CD4-positive, alpha-beta T cell treated with Interleukin-4 for 4 hours (primary cell): ENCODE measurements at places on chromosomes 1 and 21.

DNA sequence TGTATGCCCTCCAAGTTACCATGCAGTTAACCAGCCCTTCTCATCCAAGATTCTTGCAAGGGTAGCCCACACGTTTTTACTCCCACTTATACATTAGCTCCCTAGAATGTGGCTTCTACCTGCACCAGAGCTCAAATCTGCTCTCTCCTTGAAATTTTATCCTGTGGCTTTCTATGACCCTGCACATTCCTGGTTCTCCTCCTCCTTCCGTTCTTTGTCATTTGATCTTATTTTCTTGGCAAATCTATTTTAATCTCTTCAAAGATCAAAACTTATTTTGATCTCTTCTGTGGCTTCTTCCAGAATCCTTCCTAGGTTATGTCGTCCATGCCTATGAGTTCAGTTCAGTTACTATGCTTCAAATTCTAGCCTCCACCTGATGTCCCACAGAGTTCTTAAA, 115.6 kb upstream of the GUCA2B start:
- DNase-seq = no peak

- no peak for DNase-seq
These were observed 103.5 kb upstream of the TMPRSS2 start for GRCh38 chr21:41611441-41611840.

DNA sequence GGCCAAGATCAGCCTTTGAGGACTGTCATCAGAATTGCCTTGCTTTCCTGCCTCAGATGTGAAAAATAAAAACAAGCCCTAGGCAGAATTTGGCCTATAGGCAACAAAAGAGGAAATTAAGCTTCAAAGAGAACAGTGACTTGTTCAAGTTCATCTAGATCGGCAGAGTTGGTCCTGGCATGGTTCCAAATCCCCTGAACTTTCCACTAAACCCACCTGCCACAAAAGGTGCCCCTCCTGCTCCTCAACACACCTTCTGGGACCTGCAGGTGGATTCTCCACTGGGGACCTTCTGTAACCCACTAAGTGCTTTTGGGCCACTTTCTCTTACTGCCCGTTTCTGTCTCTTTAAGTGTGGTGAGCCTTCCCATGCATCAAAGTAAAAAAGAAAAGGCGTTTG, 42.5 kb upstream of the LRRN2 start:
- no peak for DNase-seq

GRCh38 chr1:157004806-157005205, 40.7 kb downstream of the ARHGEF11 start:
- no peak for DNase-seq

DNA sequence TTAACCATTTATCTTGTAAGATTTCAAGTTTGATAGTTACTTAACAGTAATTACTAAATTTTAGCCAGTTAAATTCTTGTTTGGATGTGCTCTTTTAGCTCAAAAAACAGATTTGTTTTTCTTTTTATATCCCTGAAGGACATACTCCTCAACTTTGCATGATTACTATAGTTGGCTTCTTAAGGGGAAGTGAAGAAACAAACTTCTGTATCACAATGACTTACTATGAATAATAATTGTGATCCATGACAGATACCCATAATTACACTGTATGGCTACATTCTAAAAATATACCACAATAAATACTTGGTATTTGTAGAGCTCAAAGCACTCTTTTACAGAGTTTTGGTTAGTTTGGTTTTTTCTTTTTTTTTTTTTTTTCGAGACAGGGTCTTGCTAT, 55.8 kb downstream of the IARS2 start:
- DNase-seq = no peak

GRCh38 chr1:227914801-227915563, 32.8 kb downstream of the WNT9A start:
- DNase-seq = no peak

DNA sequence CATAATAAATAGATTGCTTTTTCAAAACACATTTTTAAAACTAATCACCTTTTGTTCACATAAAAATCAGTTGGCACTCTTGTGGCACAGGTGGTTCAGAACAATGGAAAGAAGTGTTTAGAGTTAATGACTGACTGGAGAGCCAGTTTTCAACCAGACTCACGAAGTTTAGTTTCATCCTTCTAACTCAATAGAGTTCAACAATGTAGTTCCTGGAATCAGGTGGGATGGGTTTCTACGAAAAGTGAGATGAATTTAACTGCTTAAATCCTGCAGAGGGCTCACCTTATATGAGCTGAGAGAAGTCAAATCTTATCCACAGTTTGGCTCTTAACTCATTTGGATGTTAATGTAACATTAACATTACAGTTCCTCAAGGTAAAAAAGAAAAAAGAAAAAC, 116.5 kb downstream of the SMYD2 start:
- no peak for DNase-seq

DNA sequence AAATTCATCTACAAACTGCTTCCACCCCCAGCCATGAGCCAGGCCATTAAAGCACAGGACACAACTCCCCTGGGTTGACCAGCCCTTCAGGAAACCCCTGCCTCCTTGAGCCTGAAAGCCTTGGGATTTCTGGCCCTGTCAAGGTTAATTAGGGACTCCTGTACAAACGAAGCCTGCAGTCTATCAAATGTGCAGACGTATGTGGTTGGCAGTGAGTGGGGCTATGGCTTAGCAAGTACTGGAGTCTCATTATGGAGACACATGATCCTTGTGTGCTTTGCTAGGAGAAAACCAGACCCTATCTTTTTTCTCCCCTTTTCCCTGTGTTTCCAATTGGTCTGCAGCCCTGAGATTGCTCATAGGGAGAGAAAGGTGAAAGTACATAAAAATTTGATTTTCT, 588.3 kb upstream of the USP24 start:
- no peak for DNase-seq

DNA sequence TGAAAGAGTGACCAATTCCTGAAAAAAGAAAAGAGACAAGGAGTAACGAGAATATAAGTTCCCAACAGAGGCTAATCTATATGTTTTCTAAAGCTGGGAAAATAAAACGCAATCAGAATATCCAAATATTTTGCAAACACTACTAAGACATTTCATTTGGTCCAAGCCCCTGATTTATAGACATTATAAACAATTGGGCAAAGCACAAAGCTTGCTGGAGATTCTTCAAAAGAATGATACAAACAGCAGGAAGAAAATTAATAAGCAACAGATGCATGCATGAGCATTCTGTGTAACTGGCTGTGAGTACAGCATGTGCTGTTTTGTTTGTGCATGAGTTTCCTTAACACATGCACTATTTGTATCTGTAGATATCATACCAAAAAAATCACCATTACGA, 552.9 kb downstream of the LTN1 start:
- no peak for DNase-seq

DNA sequence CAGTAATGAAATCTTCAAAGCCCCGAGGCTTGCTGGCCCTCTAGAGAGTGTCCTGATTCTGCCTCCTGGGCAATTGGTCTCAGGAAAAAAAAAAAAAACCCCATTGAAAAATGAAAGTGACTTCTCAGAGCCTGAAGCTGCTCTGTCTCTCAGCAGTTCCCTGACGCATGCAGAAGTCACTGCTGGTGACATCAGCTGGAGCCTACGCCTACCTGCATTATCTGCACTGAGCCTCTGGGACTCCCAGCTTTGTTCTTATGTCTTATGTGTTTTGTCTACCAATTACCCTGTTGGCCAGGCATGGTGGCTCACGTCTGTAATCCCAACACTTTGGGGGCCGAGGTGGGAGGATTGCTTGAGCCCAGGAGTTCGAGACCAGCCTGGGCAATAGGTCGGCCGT, 10.1 kb upstream of the SLC25A33 start:
- no peak for DNase-seq

GRCh38 chr1:86375688-86376087, 20.4 kb downstream of the ODF2L start:
- DNase-seq = no peak

DNA sequence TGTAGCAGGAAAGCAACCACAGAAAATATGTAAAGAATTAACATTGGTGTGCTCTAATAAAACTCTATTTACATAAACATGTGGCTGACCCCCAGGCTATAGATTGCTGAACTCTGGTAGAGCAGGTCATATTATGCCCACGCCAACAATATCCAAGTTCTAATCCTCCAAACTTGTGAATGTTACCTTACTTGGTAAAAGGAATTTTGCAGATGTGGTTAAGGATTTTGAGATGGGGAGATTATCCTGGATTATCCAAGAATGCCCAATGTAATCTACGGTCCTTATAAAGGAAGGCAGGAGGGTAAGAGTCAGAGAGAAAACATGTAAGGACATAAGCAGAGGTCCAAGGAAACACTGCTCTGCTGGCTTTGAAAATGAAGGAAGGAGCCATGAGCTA, 201.0 kb downstream of the USH2A start:
- DNase-seq = no peak

DNA sequence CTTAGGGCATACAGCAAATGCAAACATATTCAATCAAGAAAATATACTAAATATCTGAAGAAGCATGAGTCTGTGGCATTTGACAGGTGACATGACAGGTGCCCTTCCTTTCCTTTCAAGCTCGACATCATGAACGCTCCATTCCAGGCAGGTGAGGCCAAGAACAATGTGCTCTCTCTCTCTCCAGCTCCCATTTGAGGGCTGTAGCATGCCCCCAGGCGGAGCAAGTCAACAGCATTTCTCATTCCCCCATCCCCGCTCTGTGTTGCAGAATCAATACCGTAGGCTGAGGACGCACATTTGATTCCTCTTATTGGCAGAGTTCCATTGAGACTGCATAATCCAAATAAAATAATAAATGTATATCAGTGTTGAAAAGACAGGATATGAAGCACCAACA, 24.6 kb upstream of the PLPPR4 start:
- no peak for DNase-seq

DNA sequence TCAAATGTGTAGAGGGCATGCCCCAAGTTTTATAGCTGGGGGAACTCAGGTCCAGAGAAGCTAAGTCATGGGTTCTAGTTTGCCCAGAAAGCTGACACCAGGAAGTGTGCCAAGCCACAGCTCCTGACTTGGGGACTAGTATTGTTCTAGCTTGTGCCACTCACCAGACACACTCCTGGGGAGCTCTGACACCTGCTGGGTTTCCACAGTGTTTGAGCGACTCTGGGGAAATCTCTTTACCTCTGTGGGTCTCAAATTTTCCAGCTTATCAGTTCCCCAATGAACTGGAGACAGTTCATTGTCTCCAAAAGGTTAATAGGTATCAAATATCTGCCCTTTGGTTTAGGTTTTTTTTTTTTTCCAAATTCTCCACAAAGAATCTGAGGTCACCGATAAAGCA, 4.2 kb downstream of the KISS1 start:
- DNase-seq = no peak

- no peak for DNase-seq
These were observed 511.7 kb downstream of the USP25 start for GRCh38 chr21:16241479-16241963.

DNA sequence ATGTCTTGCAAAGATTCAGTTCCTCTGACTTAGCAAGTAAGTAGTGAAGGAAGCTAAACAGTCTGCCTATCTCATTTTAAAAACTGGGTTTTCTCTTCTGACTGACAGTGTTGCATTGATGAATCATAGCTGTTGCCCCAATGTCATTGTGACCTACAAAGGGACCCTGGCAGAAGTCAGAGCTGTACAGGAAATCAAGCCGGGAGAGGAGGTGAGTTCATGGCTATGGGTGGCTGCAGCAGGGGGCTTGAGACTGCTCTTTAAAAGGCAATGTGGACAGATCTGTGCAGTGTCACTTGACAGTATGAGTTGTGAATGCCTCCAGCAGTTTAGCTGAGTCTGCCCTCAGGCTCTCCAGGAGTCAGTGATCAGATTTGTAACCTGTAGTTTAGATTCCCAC, 46.6 kb downstream of the SMYD2 start:
- no peak for DNase-seq
